ENCODE measurements at places on chromosomes 3 and 15.

DNA sequence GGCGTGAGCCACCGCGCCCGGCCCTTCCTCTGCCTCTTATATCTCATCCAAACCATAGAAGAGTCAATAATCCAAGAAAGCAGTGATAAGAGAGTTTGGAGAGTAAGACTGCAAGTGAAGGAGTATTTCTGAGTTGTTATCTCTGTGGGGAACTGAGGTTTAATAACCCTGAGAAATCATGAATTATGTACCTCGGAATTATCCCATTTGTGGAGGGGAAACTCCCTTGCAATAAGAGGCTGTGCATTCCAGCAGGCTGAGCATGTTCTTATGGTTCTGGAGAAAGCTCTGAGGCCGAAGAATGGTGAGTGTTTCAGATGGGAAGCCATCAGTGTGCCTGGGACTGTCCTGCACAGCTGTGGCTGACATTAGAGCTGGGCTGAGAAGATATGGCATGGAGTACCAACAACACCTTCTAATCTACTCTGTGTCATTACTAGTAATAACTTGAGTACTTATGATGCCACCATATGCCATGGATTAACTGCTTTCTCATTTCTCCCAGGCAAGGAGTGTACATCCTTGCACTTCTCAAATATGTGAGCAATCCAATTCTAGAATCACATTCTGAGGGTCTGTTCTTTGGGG, 31.4 kb upstream of the NOX5 start:
- DNase-seq, result no peak

DNA sequence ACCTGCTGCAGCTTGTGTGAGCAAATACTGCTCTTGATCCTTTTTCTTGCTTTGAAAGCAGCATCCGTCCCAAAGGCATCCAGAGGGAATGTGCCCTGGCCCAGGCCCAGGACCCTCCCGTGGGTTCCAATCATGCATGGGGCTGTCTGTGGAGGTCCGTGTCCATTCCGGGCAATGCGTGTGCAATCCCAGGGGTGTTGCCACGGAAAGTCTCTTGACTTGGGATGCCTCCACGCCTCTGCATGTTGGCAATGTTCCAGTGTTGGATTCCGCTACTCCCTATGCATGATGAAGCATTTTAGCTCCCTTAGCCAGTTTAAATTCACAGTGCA, 105.7 kb downstream of the SNRPN start:
- DNase-seq, result no peak

- DNase-seq, result no peak
Observed at GRCh38 chr3:110459021-110459420, 612.6 kb upstream of the NECTIN3 start.

DNA sequence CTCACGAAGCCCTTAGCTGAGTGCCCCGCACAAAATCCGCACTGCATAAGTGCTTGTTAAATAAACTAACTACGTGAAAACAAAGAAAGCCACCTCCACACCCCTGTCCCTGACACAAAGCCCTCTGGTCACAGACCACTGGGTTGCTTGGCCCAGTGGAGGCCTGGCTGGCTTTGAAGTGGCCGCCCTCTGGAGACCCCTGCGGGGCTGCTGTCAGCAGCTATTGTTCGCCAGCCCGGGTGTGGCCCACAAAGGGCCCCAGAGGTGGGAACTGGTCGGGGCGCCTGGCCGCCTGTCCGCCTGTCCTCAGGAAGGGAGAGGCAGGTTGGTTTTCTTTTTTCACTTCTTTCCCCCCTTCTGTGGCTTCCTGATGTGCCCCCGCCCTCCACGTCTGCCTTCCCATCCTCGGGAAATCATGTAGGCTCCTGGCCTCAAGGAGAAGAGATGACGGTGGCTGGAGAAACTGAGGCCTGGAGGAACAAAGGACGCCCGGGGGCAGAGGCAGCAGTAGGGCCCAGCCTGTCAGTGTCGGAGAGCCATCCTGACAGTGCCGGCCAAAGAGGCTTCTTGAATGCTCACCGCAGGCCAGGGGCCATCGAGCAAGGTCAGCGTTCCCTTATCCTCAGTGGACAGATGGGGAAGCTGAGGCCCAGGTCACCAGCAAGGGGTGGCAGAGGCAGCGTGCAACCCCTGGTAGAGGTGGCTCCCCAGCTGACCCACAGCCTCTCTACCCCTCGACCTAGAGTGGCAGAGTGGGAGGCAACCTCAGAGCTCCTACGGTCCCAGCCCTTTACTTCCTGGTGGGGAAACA, 61.1 kb downstream of the SLC6A6 start:
- no peak for DNase-seq

DNA sequence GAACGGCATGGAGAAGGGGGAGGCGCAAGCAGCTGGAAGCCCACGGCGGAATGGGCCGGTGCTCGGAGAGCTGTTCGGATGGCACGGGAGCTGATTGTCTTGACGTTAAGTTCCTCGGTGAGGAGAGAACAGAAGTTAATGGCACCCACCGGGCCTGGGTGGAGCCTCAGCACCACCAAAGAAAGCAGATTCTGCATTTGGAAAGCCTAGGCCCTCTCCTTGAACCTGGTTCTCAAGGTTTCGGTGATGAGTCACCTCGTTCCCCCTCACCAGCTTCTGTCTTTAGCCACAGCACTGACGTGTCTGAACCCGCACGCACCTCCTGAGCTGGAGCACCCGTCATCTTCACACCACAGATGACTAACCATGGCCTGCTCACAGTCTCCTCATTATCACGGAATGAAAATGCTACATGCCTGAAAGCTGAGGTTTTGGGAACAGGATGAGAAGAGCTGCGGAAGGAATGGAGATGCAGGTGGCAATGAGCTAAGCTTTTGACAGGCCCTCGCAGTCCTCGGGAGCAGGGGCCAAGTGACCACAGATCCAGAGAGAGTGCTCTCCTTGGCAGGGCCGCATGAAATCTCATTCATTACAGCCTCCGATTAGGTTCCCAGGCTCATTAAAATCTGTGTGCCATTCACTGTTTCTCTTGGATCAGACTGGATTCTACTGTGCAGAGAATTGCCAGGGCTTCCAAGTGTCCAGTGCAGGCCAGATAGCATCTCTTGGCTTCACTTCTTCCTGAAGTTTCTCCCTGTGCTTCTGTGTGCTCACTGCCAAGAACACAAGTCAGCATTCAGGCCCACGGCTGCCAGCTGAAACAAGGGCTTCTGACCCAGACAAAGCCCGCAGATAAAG, 96.3 kb upstream of the DLG1 start:
- peak; percentile 96 for DNase-seq

- DNase-seq, result no peak
Observed at GRCh38 chr15:88132499-88132898, 124.0 kb downstream of the NTRK3 start.

GRCh38 chr3:115698851-115699591, 75.7 kb downstream of the GAP43 start:
- no peak for DNase-seq

GRCh38 chr15:71648095-71648494, 162.3 kb upstream of the NR2E3 start:
- DNase-seq, result no peak

DNA sequence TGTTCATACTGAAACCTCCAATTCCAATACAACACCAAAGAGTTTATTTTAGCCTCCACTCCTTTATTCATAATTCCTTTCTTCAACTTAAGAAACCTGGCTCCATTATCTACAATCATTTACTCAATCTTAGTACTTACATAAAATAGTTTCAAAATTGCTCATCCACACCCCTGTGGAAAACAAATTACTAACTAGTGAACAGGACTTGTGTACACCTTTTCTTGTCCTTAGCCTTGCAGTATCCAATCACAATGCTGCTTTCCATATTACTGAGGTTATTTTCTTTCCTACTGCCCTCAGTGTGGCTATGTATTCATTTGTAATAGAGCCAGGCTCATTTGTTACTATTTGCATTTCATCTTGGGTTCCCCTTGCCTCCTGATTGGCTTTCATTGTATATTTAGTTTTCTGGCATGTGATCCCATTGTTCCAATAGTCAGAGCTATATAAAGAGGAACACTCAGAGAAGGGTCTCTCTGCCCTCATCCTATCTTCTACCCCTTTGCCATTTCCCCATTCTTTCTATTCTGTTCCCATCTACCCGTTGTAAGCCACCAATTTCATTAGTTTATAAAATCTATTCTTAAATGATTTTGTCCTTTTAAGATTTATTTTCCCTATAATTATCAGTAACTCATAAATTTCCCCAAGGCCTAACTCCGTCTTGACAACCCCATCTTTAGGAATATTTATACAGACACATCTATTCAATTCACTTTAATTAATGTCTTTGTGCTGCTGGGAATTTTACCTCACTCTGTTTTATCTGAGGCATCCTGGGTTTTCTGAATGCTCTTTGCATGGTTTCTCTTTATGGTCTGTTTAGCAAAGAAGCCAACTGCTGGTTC, 67.9 kb upstream of the RBP1 start:
- DNase-seq, result no peak

GRCh38 chr3:99999536-99999935, 114.8 kb downstream of the FILIP1L start:
- DNase-seq, result no peak

DNA sequence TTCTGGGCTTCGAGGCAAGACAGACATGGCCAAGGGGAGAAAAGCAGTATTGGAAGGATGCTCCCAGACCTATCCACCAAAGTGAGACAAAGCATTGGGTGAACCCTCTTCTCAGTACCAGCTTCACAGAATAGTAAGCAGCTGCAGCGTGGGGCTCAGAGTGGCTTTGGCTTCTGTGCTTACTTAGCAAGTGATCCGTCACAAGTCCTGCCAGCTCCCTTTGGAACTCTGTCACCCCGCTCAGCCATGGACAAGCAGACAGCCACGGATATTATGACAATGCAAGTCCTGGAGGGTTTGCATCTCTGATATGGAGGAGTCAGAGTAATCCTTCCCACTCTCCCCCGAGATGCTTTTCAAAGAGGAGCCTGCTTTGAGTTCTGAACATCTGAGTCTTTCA, 90.8 kb downstream of the SLCO3A1 start:
- DNase-seq, result no peak

DNA sequence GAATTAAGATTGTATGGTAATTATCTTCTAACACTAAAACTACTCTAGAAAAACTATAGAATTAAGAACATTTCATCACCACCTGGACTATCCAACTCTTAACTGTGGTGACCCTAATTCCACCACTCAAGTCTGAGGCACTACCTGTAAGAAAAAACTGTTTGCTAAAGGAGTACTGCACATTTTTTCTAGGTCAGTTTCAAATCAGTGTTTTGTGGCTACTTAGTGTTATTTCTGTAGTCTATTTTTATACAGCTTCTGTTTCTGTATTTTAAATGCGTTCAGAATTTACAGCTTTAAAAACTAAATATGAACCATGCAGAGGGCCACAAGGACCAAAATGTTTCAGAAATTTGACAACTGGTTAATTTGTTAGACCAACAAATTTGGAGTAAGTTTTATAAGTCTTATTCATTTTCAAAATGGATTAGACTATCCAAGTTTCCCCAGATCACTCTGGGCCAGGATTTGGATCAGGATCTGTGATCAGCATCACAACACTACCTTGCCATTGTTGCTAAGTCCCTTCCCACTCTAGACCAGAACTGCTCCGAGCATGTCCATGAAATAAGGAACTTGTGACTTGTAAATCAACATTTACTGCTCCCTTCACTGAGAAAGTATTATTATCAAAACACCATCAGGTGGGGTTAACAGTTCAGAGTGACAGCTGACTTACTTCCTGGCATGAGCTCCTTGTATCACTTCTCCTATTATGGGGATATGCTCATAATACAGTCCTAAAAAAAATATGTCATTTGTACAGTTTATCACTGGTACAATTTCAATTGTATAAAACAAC, 8.6 kb downstream of the GLT8D1 start:
- no peak for DNase-seq

- no peak for DNase-seq
Observed at GRCh38 chr15:63915873-63916771, 82.4 kb upstream of the HERC1 start.

DNA sequence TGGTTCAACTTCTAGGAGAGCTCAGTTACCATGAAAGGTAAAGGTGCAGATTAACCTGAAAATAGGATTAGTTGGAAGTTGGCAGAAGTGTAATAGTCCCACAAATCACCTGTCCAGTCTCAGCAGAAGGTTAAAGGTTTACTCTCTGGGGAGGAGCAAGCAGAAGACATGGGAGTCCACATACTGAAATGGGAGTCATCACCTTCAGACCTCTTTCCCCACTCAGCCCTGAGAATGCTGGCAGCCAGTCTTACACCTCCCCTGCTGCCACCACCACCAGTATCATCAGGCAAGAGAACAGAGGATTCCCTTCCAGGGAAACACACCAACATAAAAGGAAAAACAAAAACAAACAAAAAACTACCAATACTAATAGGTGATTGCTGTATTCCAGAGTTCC, 13.8 kb upstream of the PLA2G4D start:
- no peak for DNase-seq

DNA sequence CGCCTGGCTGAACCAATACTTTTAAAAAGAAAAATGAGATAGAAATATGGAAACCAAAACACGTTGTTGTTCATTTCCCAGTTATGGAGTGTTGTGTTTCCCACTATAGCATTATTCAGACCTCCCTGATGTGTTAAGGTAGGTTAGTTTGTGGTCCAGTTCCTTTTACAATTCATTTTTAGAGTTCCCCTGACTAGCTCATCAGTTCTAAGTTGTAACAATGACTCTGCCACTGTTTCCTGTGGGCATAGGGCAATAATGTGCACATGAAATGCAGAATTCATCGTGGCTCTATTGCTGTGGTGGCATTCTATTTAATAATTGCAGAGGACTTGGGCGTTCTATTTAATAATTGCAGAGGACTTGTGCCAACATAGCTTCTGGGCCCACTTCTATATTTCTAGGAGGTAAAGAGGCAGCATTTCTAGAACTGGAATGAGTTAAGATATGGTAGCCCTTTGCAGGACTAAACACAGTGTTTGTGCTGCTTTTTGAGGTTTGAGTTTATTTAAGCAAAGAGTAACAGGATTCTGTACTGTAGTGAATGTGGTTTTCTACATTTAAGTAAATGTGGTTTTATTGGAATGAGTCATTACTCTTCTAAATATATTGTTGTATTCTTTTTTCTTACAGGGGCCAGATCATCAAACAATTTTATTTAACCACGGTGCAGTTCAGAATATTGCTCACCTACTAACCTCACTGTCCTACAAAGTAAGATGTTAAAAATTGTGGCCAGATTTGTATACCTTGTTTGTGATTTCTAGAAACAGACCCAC, 47.5 kb downstream of the ARMC8 start:
- DNase-seq, result no peak

DNA sequence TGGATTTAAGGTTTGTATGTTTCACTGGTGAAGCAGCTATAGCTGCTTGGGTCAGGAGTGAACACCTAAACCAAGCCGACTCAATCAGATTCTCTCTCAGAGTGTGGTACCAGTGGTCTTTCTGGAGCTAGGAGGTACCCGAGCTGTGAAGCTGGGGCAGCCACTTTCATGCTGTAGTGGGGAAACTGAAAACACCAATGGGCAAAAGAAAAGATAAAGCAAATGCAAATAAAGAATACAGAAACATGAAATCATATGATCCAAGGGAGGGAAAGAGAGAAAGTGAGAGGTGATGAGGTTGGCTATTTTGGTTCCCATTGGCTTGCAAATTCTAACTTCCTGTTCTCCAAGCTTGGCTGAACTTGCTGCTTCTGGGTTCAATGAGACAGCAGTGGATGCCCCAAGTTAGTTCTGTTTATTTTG, 212.3 kb upstream of the CFAP20DC start:
- no peak for DNase-seq

GRCh38 chr3:184546252-184546651, 15.3 kb upstream of the EPHB3 start:
- no peak for DNase-seq

GRCh38 chr3:124385996-124386395, 344.3 kb upstream of the UMPS start:
- DNase-seq, result no peak

All from fibroblast of skin of left biceps (primary cell).